ENCODE measurements at places on chromosomes 4 and X.

DNA sequence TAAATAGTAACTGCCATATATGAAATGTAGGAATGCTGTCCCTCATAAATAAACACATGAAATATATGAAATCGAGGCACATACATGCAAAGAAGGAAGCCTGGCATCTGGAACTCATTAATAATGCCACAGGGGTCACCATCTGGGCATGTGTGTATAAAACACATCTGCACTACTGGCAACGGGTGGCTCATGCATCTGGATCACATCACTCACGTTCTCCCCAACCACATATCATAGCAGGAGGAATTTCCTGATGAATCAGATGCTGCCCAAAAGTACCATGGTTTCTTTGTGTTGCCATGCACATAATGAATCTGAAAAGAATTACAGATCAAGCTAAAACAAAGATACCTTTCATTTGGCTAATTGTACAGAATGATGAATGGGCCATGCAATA lies 28.6 kb downstream of the RNF175 start:
- DNase-seq, result no peak

- peak; percentile 67 for DNase-seq
Observed at GRCh38 chr4:102627831-102628523, 126.8 kb downstream of the NFKB1 start.

GRCh38 chrX:13128104-13128503 lies 83.7 kb upstream of the FAM9C start:
- DNase-seq, result no peak

GRCh38 chr4:124133753-124134152 lies 578.8 kb downstream of the ANKRD50 start:
- DNase-seq, result no peak

DNA sequence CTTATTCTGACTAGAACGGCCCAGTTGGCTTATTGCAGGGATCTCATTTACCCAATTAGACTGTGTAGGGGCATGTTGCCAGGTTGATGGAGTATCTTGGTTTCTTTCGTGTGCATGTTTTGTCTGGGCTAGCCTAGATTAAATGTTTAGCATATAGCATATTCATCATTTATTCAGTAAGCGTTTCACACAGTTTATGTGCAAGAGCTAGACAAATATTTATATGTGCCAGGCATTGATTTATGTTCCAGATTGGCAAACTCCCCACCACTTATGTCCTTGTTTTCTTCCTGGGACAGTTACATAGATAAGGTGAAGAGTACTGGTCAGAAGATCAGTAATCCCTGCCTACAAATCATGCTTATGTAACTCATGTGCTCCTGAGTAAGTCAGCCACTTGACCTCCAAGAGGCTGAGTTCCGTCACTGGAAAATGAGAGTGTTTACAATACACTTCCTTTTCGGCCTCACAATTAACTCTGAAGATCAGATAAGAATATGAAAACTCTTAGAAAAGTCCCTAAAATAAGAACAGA lies 57.2 kb downstream of the RUFY3 start:
- DNase-seq, result no peak

DNA sequence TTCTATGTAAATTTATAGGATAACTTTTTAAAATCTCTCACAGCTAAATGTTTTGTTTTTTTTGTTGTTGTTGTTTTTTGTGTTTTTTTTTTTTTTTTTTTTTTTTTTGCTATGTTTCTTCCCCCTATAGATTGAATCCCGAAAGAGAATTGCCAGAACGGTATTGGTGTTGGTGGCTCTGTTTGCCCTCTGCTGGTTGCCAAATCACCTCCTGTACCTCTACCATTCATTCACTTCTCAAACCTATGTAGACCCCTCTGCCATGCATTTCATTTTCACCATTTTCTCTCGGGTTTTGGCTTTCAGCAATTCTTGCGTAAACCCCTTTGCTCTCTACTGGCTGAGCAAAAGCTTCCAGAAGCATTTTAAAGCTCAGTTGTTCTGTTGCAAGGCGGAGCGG lies 4.1 kb downstream of the BRS3 start:
- DNase-seq, result no peak

GRCh38 chrX:51408462-51408861 lies 75.8 kb downstream of the NUDT10 start:
- DNase-seq, result no peak

DNA sequence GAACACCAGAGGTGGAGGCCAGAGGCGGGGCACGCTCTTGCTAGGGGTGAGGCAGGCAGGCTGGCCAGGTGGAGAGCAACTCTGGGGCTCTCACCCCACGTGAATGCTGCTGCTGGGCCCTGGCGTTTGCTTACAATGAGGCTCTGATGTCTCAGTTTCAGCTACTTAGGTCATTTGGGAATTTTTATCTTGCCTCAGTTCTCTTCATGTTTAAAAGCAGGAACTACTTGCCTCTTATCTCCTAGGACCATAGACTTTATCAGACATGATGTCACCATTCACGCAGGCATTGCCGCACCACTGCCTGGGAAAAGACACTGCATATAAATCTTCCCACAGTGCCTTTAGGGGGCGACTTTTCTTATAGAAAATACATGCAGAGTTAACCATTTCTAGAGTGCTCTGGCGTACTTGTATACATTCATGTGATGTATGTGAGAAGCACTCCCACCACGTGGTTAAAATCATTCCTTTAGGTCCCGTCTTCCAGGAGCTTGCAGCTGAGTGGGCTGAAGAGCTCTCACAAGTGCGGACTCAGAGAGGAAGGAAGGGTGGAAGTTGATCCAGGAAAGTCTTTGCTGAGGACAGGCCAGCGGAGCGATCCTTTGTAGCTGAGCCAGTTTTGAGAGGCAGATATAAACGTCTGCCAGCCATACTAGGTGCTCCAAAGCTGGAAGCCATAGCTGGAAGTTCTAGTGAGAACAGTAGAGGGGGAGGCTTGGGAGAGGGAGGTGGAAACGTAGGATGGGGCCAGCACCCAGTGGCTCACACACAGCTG lies 84.3 kb upstream of the CLDN34 start:
- DNase-seq, result no peak

DNA sequence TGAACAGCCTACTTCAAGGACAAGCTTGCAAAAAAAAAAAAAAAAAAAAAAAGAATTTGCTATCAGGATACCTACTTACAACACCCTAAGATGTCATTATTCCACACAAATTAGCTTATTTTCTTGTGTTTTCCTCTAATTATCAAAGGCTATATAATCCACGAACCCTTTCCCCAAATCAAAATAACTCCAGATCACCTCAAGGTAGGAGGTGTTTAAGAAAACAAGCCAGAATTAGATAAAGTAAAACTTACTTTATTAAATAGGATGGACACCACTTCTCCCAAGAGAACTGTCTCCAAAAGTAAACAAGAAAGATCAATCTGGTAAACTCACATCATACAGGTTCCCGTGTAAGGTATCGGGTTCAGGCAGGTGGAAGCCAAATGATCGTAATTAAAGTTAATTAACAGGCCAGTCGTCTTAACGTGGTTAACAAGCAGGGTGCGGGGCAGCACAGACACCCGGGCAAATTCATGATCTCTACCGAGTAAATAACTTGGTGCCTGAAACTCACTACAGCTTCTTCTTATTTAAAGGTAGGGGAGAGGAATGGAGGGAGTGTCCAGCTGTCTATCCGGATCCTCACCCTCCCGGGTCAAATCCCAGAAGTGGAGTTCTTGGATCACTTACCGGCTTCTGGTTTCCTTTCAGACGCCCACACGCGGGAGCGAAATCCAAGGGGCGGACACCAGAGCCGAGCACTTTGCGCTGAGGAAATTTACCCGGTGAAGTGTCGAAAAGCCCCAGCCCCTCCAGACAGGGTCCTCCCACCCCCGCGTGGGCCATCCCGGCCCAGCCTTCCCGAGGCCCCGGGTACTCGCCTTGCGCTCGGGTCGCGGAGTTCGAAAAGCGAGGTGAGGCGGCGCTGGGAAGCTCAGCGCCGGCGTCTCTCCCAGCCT lies 708 bp downstream of the ARAP2 start:
- peak; percentile 36 for DNase-seq

GRCh38 chr4:122346036-122346435 lies 32.8 kb upstream of the ADAD1 start:
- no peak for DNase-seq

DNA sequence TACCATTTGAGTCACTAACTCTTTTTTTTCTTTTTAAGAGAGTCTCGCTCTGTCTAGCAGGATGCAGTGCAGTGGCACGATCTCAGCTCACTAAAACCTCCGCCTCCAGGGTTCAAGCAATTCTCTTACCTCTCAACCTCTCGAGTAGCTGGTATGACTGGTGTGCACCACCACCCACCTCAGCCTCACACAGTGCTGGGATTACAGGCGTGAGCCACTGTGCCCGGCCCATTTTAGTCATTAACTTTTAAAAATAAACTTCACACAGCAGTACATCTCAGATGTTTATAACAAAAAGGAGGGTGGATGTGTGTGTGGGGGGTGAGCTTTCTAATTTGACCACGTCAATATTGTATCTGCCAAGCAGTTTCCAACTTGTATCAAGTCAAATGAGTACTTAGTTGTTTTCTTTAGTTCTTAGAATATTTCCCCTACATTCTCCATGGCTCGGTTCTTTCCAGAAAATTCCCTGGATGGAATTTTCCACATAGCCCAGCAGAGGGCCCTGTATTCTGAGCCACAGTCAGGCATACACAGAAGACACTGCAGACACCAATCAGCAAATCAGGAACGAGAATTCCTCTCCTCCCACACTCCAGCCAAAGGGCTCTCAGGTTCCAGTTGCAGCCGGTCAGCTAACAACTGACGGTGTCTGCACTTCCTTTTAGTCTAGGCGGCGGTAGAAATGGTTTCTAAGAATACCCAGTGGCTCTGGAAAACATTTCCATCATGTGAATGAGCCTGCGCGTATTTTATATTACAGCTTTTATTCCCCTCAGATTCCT lies 20.1 kb upstream of the ARAF start:
- no peak for DNase-seq

- peak; percentile 58 for DNase-seq
Observed at GRCh38 chr4:53196882-53197771, 168.7 kb downstream of the SCFD2 start.

GRCh38 chr4:48854982-48855381 lies 24.1 kb downstream of the OCIAD1 start:
- no peak for DNase-seq

- DNase-seq, result no peak
Observed at GRCh38 chr4:21046141-21046540, 345.9 kb downstream of the PACRGL start.

- DNase-seq, result no peak
Observed at GRCh38 chr4:169307576-169307975, 36.8 kb upstream of the SH3RF1 start.

DNA sequence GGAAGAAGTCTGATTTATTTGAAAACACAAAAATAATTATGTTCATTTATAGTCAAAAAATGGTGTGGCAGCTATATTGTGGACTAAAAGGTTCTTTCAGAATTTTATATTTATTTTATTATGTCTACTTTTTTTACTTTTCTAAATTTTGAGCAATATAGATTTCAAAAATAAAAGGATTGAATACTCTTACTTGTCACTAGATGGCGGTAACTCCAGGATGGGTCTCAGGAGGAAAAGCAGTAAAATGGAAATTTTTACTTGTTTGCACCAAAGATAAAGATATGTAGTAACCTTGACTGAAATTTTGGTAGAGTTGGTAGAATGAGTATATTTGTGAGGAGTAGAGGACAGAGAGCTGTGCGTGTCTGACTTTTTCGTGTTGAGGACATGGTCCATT lies 14.5 kb upstream of the DACH2 start:
- DNase-seq, result no peak

DNA sequence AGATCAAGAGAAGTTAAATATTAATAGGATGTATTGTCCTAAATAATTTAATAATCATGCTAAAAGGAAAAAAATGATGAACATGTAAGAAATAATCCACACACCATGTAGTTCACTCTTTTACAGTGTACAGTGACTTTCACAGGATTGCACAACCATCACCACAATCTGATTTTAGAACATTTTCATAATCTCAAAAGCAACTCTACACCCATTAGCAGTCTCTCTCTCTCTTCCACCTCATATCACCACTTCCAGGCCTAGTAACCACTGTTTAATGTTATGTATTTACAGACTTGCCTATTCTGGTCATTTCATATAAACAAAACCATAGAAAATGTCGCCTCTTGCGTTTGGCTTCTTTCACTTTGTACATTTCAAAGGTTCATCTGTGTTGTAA lies 153.4 kb downstream of the FSTL5 start:
- no peak for DNase-seq

DNA sequence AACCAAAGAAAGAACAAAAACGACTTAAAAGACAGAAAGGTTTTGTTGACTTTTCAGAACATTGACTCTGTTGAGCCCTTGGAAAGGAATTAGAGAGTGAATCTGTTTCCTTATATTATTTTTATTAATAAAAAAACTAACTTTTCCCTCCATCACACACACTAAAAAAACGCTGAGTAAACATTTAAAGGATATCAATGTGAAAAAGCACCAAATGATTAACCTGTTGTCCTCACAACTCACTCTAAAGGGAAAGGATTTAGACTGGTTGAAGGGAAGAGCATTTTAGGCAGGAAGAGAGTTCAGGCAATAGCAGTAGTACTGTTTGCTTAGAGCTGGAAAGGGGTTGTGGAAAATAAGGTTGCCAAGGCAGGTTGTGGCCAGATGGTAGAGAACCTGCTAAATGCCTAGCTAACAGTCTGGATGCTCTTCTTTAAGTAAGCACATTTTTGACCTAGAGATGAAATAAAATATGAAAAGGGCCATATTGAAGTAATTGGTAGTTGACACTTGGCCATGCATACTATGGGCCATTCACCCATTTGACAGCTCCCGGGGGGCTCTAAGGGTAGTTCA lies 98.0 kb upstream of the NDP start:
- DNase-seq, result no peak

- no peak for DNase-seq
Observed at GRCh38 chr4:189874591-189874990, 66.1 kb upstream of the FRG1 start.

DNA sequence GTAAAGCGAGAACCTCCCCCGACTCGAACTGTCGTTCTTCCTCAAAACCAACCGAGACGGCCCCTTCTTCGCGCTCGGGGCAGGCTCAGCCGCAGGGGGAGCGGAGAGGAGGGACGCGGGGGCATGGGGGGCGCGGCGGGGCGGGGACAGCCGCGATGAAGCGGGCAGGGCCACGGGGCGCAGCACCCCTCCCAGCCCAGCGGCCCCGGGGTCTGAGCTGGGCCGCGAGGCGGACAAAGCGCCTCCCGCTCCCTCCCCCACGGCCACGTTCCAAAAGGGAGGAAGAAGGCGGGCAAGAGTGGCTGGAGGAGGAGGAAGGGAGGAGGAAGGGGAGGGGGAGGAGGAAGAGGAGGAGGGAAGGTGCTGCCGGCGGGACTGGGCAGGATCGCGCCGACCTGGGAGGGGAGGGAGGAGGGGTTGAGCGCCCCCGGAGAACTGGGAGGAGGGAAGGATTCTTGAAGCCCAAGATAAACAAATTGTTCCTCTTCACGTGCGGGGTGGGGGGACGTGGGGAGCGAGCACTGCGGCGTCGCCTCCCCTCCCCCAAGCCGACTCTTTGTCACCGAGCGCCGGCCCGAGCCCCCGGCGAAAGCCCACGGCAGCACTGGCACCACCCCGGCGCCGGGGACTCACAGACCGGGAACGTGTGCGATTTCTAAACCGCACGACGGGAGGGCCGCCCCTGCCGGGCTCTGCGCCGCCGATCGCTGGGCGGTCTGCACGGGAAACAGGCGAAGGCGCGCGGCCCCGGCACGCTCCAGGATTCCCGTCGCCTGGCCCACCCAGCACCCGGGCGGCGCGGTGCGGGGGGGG lies 2.9 kb downstream of the MAML3 start:
- peak; percentile 57 for DNase-seq

- DNase-seq, result no peak
Observed at GRCh38 chr4:118353534-118354030, 779 bp upstream of the PRSS12 start.

- peak; percentile 29 for DNase-seq
Observed at GRCh38 chr4:77861495-77861894, 1.1 kb upstream of the MRPL1 start.
